ENCODE measurements at places on chromosomes 2 and 18.

DNA sequence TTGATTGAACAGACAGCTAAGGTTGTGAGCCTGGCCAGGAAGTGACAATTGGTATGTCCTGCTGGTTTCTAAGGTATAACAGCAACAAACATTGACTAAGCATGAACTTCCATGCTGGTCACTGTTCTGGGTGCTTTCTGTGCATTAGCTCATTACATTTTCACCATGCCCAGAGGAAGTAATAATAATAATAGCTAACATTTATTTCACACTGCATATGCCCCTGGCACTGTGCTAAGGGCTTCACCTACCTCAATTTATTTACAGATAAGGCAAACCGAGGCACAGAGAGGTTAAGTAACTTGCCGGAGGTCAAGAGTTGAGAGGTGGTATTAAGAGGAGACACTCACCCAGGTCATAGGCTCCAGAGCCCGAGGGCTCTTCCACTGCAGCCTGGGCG is 113.6 kb downstream of the PDCL3 start:
- no peak for DNase-seq

DNA sequence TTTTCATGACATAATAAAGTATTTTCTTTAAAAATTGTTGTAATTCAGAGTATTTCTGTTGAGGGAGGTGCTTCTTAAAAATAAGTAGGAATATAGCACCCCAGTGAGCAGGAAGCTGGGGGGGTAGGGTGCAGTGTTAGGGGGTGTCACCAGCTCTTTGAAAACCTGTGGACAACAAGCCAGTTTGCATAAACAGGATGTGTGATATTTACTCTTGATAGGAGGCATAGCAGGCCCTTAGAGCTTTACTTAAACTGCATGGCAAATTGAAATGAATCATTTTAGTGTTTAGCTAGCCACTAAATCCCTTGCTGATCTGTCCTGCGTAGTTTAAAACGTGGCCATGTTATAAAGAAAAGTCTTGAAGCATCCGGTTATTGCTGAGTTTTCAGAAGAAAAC is 8.4 kb downstream of the TGIF1 start:
- DNase-seq: no peak

DNA sequence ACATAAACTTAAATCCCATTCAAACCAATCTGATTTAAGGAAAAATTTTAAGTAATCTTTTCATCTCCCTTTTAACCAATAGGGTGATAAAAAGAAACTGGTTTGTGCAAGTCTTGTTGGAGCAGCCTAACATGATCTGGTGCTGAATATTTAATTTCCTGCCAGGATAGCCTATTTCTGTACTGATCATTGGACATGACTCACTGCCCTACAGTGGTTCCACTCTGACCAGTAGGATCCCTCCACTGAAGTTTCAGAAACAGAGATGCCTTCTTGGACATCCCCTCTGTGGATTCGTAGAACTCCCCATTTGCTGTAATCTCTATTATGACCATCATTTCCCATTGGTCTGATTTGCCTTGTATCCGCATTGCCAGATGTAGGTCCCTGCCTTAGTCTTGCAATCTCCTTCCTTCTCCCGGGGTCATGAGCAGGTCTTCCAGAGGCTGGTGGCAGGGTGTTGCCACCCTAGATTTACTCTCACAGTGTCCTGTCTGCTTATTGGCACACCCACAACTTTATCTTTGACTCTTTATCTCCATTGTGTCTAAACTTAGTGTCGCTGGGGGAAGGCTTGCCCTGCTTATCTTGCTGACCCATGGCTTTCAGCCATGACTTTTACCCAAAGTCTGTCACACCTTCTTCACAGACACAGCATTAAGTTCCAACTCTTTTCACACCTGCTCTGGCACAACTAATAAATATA is 12.3 kb upstream of the SETBP1 start:
- no peak for DNase-seq

- DNase-seq: no peak
These were observed 14.7 kb downstream of the CUL3 start for GRCh38 chr2:224570328-224570993.

- no peak for DNase-seq
These were observed 234.0 kb downstream of the EIPR1 start for GRCh38 chr2:3143602-3144001.

DNA sequence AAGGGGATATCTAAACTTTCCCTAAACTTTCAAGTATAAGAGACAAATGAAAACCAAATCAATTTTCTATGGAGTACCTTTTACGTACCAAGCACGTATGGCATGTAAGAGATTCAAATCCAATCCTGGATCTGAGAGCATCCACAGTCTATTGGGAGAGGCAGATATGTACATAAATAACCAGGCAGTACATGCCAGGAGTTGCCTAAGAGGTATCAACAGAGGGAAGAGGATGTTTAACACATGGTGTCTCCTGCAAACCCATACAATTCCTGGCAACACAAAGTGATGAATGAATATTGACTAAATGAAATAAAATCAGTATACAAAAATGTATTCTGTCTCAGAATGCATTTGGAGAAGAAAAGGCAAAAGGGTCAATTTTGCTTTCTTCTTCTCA is 116.6 kb downstream of the PIGN start:
- DNase-seq: no peak

- DNase-seq: no peak
These were observed 222.1 kb downstream of the MTX2 start for GRCh38 chr2:176491172-176491904.

DNA sequence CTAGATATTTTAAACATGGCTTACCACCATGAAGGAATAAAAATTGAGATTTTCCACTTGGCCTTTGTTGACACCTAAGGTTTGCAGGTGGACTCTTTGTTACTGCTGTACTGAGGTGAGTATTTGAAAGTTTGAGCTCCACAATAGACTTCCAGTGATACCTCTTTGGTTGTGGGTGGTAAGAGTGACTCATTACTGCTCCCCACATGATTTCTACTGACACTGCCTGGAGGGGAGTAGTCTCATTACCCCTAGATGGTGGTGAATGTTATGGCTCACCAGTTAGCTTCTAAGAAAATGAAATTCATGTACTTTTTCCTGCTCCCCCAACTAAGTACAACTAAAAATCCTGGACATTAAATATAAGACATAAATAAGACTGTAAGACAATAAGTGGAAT is 1183.1 kb upstream of the TMEFF2 start:
- DNase-seq: no peak
